ENCODE measurements at places on chromosomes 2 and 18. TPM values are rescaled to one million over a fixed set of nuclear protein-coding genes. Genes with fewer than 3 reads are reported as not detected.

GRCh38 chr2:189024901-189025618 is 50.9 kb downstream of the COL3A1 start:
- no peaks in the 10 kb centered on the region for H3K27me3 ChIP-seq
- no peaks in the 10 kb centered on the region for H3K4me1 ChIP-seq
- no peaks in the 10 kb centered on the region for H3K36me3 ChIP-seq
- no peak overlapping the region for H3K4me3 ChIP-seq

DNA sequence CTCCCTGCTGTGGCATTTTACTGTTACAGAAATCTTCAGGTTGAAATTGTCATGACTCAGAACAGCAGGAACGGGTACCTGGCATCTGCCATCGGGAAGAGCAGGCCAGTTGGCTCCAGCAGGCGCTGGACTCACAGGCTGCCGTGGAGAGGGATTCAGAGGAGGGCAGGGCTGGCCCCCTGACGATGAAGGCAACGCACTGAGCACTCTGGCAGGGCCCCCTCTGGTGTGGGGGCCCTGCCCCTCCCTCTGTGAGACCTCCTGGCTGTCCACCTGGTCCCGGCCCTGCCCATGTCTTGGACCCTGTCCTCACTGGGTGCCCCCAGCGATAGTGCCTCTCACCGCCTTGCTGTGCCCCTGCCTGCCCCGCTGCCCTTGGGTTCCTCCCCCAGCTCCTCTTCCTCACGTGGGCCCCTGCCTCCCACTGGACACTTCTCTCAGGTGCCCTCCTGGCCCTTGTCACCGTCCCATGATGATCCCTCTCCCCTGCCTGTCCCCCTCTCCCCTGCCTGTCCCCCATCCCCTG is 23.3 kb upstream of the ALLC start:
- DNase-seq, result peak; percentile 1
- H3K27ac ChIP-seq, result no peak overlapping the region
- H3K36me3 ChIP-seq, result no peaks in the 10 kb centered on the region

DNA sequence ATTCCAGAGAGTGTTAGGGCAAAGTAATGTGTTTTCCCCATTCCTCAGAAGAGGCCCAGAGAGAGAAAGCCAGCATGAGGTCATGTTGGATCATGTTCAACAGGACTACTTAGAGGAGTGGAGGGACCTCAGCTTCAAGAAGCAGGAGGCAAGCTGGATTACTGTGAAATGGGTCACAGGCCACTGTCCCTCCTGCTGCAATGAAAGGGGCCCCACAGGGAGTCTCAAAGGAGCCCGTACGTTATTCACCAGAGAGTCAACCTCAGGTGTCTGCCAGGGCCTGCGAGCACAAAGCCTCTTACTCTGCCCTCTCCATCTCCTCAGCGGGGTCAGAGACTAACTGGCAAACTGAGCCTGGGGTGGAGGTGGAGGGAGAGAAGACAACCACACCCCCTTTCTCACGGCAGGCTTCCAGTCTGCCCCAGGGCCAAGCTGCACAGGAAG is 27.2 kb upstream of the ACYP2 start:
- no peaks in the 10 kb centered on the region for H3K27me3 ChIP-seq
- no peaks in the 10 kb centered on the region for H3K4me1 ChIP-seq
- H3K4me3 ChIP-seq, result no peak overlapping the region
- H3K36me3 ChIP-seq, result no peaks in the 10 kb centered on the region

DNA sequence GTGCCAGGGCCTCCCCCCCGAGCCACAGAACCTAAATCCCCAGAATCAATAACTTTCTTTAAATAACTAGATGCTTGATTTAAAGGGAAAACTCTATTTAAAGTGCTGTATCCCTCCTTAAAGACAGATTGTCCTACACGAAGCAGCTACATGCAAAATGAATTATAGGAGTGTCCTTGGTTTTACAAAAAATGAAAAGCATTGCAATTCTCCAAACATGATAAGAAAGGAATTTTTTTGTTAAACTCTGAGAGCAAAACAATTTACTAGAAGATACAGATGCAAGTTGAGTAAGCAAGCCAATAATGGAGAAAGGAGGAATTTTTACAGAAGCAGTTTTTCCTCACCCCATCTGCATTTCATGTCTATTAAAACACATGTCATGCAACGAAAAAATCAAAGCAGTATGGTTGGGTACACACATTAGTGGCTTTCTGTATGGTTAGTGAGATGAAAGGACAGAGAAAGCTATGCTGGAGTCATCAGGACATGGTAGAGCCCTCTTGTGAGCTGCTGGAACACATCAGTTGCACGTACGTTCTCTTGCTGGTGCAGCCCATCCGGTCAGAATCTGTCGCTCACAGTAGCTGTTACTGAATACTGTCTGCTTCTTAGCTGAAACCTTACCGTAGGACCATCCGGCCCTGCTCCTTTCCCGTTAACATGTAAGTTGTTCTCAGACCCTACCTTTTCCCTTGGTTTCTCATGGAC is 25.9 kb upstream of the STEAP3 start:
- H3K27ac ChIP-seq, result no peak overlapping the region
- H3K27me3 ChIP-seq, result no peaks in the 10 kb centered on the region
- H3K4me3 ChIP-seq, result no peak overlapping the region
- H3K4me1 ChIP-seq, result no peaks in the 10 kb centered on the region
- no peak for DNase-seq

- H3K4me3 ChIP-seq, result no peak overlapping the region
- H3K27ac ChIP-seq, result no peak overlapping the region
- H3K27me3 ChIP-seq, result no peaks in the 10 kb centered on the region
- H3K4me1 ChIP-seq, result no peaks in the 10 kb centered on the region
Measured at GRCh38 chr2:16189029-16189835, 248.9 kb downstream of the MYCN start.

ACKR3 gene
- total RNA-seq, result 49.5 TPM

Data from heart right ventricle (tissue), 16 donors.